Mesendoderm (in vitro differentiated cells): ENCODE measurements at places on chromosomes 11 and 22.
A peak's percentile ranks its signal among the peaks of the same experiment; 100 is the strongest.

- no peak for DNase-seq
Observed at GRCh38 chr11:94127638-94128037, 1.0 kb upstream of the PANX1 start.

DNA sequence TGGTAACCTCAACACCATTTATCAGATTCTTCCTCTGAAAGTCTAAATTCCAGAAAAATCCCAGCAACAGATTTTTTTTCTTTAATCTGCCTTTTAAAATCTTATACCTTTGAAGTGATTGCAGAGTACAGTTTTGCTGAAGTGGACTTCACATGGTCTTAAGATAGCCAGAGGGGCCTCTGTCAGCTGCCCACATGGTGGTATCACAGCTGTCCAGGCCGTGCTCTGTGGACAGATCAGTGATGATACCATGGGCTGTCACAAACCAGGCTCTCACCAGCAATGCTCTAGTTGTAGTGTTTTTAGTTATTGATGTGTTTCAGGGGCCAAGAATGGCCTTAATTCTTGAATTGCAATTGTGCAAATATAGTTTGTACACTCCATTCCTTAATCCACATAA, 44.0 kb downstream of the PARVA start:
- no peak for DNase-seq

DNA sequence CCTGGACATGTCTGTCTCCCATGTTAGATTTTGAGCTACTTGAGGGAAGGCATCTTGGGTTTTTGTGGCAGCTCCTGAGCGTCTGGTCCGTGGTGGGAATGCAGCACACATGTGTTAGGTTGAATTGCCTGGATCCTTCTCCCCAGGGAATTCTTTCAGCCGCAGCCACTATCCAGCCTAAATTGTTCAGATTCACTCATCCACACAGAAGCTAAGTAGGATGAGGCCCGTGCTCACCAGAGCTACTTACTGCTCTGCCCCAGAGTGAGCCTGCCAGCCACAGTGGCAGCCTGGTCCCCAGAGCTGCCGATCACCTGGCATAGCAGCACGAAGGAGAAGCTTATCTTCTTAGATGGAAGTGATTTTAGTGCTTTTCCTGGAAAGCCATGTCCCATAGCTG, 34.4 kb upstream of the SORL1-AS1 start:
- no peak for DNase-seq

GRCh38 chr11:130947481-130947880, 31.2 kb upstream of the SNX19 start:
- no peak for DNase-seq

GRCh38 chr11:72012897-72013721, 14.4 kb downstream of the IL18BP start:
- peak; percentile 68 for DNase-seq
